ENCODE measurements at places on chromosomes 6 and 20.

DNA sequence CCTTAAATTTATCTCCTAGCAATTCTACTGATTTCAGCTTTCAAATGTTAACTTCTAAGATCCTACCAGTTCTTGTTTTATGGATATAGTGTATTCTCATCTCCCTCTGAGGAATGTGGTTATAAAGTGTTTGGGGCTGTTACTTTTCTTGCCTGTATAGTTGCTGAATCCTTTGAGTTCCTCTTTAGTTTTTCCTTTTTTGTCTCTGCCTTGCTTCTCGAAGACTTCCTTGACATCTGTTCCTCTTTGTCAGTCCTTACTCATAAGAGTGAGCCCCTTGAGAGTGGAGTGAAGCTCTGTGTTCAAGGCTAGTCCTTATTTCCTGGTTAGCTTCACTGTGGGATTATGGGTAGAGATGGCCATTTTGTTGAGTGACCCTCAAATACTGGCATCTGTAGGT lies 84.6 kb downstream of the ELOVL4 start:
- no peak for DNase-seq

- no peak for DNase-seq
These were observed 83.1 kb downstream of the MYLK4 start for GRCh38 chr6:2667617-2668016.

GRCh38 chr6:37170273-37171200 lies 585 bp downstream of the PIM1 start:
- DNase-seq: no peak

GRCh38 chr6:33749401-33749800 lies 2.7 kb upstream of the IP6K3 start:
- DNase-seq: no peak

DNA sequence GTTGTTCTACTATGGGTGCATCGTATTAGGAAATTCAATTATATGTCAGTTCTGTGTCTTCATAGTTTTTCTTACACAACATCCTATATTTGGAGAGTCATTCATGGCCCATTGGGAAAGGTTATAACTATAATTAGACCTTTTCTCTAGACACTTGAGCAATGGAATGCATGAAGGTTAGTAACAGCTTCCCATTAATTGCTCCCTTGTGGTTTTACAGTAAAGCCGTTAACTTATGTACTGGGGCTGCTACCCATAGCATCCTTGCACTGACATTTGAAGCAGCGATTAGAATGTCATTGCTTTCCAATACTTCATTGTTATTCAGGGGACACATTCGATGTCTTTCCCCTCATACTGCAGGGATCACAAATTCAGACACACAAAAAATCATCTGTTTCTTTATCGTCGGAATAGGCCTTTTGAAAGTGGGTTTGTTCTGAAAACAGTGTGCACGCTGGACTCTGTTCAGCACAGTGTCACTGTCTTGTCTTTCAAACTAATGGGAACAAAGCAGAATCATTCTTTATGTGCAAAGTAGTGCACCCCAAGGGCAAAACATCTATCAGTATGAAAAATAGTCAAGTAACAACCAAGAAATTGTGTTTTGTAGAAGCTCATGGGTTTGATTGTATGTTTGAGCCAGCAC lies 634.3 kb upstream of the MAP3K7 start:
- no peak for DNase-seq

DNA sequence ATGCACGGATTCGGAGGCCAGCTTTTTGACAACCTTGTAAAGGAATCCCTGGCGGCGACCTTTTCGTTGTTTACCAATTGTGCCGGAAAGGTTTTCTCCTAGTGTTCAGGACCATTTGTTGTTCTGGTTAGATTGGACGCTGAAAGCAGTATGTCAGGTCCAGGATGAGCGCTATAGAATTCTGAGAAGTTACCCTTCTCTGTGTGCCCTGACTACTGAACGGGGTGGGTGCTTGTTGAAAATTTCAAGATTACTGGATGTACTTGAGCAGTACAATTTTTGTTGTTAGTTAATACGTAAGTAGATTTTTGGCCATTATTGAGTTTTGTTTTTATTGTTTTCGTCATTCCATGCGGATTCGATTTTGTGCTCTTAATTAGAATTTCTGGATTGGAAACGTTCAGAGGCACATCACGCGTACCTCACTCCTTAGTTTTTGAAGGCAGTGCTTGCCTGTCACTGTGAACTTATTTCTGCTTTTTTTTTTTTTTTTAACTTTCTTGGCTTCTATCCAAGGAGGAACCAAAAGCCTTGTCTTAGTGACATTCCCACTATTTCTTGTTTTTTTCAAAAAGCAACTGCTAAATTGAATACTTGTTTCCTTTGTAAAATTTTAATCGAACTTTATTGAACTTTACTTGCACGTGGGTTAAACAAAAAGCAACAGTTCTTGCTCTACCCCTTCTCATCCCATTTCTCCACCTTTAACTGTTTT lies 898 bp downstream of the XRN2 start:
- no peak for DNase-seq

DNA sequence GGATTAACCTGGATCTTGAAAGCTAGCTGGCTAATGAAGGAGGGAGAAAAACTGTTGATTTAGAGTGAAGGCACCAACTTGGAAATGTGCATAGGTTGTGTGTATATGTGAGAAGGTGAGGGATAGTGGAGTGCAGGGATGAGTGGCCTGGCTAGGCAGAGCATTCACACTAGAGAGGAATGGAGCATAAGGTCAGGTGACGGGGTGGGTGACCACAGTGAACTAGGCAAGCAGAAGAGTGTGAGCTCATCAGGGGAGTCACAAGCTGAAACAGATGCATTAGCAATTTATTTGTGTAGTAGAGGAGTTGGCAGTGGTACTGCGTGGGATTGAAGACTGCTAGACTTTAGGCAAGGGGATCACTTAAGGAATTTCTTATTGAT lies 10.5 kb downstream of the ANKRD66 start:
- no peak for DNase-seq

DNA sequence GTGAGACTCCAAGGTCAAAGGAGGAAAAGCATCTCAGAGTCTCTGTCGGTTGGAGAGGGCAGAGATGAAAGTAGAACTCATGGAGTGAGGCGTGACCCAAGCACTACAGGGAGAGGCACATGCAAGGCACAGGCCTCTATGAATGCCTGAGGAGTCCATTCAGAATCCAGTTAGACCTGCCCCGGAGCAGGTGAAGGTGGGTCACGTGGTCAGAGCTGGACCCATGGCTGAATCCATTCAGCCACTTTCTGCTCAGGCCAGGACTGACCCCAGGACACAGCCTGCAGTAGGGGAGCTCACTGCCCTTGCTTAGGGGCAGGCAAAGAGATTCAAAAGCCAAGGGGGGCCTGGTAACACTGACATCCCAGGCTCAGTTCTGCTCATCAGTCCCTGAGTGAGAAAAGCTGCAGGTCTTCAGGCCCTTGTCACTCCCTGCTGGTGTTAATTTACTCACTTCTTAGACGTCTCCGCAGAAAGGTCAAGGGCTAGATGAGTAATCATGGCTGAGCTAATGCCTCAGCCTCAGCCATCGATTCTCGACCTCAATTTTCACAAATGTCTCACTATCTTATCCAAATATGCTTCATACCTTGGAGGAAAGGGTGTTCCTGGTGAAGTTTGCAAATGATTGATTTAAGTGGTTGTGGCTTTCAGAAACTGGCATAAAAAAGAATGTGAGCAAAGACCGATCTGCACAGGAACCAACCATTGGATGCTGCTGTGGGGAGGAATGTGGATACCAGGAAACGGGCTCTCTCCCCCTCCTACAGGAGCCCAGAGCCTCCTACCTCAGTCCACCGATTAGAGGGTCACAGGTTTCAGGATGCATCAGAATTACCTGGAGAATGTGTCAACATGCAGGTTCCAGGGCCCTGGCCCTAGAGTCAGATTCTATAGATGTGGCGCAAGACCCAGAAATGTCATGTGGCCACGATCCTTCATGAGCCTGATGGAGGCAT lies 584.4 kb downstream of the PTPRT start:
- DNase-seq: no peak

GRCh38 chr6:44388135-44388487 lies 605 bp downstream of the CDC5L start:
- no peak for DNase-seq

- DNase-seq: no peak
These were observed 10.2 kb downstream of the CASS4 start for GRCh38 chr20:56422076-56422823.

GRCh38 chr20:21702553-21703470 lies 2.7 kb upstream of the PAX1 start:
- DNase-seq: no peak

DNA sequence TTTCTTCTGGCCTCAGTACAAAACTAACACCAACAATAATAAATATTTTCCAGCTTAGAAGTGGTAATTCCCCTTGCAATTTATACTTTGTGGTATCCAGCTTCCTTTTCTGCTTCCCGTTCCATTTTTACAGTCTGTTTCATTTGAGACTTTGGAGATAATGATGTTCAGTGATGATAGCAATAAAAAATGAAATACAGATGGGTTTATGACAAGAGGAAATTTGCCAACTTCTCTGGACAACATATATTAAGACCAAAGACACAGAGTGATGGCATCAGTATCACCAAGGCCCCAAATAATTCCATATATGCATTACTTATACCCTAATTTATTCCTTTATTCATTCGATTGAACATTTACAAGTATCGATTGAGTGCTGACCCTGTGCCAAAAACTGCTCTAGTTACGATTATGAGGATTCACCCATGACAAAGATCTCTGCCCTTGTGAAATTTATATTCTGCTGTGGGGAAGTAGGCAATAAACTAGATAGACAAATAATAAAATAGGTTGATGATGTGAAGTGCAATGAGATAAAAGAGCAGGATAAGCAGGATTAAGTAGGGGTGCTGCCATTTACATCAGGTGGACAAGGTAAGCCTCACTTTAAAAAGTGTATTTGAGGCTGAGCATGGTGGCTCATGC lies 18.1 kb upstream of the TASP1 start:
- no peak for DNase-seq
